Left cardiac atrium (tissue), 4 donors: ENCODE measurements at places on chromosomes 2 and 18. TPM values are rescaled to one million over a fixed set of nuclear protein-coding genes. Genes with fewer than 3 reads are reported as not detected.
A peak's percentile ranks its signal among the peaks of the same experiment; 100 is the strongest.

Gene ZEB2
- total RNA-seq, result 118 TPM

Gene MLPH
- 91.5 TPM for total RNA-seq

Gene GPR155
- 13.3 TPM for total RNA-seq

GRCh38 chr2:239463541-239464165 lies 62.8 kb upstream of the HDAC4 start:
- DNase-seq, result peak; percentile 16

Gene TGIF1
- 22.9 TPM for total RNA-seq

GRCh38 chr2:238320246-238320647 lies at the start of gene TRAF3IP1:
Gene TRAF3IP1 (plus strand): TSS chr2:238320518. CDS start chr2:238320663, 145 bp downstream.
- peak; percentile 95 for DNase-seq

GRCh38 chr2:204880928-204881327 lies 335.7 kb downstream of the PARD3B start:
- DNase-seq, result no peak

DNA sequence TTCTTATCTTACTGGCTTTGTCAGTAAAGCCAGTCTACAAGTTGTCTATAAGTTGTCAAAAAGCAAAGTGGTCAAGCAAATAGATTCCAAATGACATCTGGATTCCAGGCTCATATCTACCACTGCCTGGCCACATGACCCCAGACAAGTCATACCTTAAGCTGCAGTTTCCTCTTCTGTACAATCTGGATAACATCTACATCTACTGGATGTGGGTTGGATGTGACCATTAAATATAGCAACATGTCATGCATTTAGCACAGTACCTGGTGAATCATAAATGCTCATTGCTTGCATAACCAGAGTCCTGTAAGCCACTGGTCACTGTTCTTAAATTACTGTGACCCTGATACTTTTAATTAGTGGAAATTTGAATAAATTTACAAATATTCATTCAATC lies 16.8 kb downstream of the COBLL1 start:
- DNase-seq, result no peak

DNA sequence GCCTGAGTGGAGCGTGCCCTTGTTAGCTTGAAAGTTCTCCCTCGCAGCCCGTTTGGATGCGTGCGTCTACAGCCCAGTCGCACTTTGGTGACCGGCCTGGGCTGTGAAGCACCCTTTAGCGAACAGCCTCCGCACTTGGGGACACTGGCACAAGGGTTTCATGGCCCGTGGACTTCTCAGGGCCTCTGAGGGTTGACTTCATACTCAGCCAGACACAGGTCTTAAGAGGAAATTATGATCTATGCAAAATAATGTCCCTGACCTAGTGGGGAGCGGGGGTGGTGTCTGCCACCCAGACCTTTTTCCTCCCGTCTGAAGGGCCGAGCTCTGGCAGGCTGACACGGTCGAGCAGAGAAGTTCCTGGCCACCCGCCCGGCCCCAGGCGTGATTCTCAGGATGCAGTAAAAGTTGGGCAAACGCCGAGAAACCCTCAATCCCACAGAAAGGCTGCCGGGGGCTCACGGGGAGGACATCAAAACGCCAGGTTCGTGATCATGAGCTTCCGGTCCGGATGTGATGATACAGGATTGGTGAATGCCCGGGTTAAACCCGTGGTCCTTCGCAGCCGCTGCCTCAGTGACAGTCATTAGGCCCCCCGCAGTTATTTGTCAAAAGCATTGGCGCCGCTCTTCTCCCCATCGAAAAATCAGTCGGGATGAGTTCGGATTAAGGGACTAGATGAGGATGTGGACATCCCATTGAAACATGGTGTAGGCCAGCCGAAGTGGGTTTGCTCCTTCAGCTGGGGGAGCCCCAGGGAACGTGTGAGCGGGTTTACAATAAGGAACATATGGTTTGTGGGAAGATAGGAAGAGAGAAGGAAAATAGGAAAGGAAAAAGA lies 3.6 kb upstream of the PAX3 start:
- no peak for DNase-seq

DNA sequence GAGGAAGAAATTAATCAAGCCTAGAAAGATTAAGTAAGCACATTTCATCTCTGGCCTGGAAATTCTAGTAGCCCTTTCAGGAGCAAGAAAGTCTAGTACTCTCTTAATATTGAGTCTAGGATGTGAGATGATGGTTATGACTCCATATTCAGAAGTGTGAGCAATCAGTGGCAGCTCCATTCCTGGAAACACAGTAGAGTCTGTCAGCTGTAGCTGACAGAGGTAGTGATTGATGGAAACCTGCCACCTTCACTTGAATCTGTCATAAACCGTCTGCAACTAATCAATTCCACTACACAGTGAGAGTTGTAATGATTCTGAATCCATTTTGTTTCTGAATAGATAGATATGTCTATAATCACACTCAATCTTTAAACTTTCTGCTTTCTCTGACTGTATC lies 635.1 kb downstream of the IRS1 start:
- DNase-seq, result no peak

DNA sequence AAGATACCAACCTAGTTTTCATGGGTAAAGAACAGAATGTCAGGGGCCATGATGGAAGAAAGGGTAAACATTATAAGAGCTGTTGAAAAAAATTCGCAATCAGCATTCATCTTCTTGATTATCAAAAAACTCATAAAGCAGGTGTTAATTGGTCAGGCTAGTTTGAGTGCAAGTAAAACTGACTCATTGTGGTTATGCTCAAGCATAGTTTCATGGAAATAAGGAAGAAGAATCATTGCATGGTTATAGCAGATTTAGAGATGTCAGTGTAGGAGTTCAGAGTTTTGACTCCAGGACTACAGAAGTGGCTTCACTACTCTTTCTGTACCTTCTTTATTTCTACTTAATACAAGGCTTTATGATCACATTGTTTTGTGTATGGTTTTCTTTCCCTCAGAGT lies 26.9 kb upstream of the CDH19 start:
- DNase-seq, result no peak

DNA sequence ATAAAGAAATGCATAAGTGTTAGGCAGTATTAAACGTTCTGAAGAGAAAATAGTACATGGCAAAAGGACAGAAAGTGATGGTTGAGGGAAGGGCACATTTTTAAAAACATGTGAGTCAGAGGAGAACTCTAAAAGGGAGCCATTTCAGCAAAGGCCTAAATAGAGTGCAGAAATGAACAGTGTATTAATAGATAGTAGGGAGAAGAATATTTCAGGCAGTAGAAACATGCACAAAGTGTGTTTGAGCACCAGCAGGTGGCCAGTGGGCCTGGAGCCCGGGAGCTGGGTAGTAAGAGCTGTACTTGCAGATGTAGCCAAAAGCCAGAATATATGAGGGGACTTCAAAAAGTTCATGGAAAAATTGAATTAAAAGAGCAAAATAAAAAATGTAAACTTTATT lies 288.1 kb upstream of the FIGN start:
- peak; percentile 37 for DNase-seq

DNA sequence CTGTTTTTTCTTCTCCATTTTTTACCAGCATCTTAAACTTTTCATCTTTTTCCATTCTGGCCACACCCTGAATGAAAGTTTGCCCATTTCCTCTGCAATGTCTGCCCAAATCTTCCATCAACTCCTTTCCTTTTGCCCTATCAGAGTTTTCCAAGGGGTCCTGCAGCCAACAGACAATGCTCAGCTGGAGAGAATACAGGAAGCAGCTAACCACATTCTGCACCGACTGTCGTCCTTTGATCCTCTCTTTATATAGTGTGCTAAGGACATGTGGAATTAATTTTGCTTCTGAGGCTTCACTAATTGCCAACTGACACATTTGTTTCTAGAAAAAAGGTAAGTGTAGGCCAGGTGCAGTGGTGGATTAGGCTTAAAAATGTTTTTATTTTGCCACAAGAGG lies 50.5 kb upstream of the DLX2 start:
- no peak for DNase-seq

DNA sequence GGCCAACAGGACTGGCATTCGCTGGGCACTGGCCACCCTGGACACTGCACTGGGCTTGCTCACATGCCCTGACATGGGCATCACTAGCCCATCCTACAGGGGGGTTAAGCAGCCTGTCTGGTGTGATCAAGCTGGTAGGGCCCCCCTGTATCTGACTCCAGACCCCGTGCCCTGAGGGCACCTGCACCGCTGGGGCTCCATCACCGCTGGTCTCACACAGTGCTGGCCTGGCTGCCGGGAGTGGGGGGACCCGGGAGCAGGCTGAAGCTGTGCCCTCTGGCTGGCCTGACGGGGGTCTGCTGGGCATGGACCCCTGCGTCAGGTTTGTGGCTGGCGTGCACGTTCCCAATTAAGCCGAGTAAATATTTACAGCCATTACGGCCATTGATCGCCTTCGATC lies 32.3 kb downstream of the KCNIP3 start:
- DNase-seq, result no peak

Gene DNAJC5G
- 0.41 TPM for total RNA-seq

Gene CD8B2
- total RNA-seq, result not detected

Gene LYG2
- not detected for total RNA-seq

DNA sequence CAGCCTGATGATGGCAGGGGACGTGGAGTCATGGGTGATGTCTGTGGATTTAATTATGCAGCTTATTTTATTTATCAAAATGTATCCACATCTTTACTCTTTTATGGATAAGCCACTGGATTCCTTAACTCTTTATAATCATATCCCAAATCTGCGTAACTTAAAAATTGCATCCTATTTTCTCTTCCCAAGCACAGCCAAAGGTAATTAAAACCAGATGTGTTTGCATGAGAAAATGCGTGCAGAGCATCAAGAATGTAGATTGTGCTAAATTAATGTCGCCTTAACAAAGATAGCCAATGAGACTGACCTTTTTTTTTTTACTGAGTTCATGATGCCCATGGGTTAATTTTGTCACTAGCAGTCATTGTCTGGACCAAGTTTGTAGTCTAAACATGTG lies 10.0 kb downstream of the SH3RF3 start:
- DNase-seq, result no peak

- DNase-seq, result no peak
These were observed 265.4 kb downstream of the NUP35 start for GRCh38 chr2:183389546-183390080.

Gene LTBP1
- 121 TPM for total RNA-seq

Gene LBX2
- total RNA-seq, result 0.60 TPM

- no peak for DNase-seq
These were observed 93.5 kb upstream of the TACR1 start for GRCh38 chr2:75292826-75293225.

- DNase-seq, result no peak
These were observed 6.5 kb downstream of the SH3BP4 start for GRCh38 chr2:234958311-234958710.

Gene TRIP12
- total RNA-seq, result 200 TPM
